Activated naive CD8-positive, alpha-beta T cell treated with anti-CD3 and anti-CD28 coated beads, Interleukin-2, amount 50 U/mL, for 24 hours (primary cell): ENCODE measurements at places on chromosomes 13 and 19.

DNA sequence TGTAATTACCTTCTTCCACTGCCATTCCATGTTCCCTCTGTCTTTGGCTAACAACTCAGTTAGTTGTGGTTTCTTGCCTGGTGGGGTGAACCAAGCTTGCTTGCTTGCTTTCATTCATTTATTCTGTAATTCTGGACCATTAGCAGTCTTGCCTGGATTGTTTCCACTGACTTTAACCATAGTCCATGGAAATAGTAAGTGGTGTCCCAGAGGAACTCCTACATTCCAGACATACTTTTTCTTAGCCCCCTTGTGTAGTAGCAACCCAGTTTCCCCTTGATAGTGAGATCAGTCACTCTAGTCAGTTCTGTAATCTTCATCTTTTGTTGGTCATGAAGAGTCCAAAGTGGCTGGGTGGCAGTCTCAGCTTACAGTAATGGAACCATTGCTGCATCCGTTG lies 23.2 kb downstream of the PDS5B start:
- DNase-seq = no peak

- no peak for DNase-seq
Observed at GRCh38 chr13:20049558-20050473, 91.3 kb downstream of the ZMYM2 start.

GRCh38 chr13:114211446-114212157 lies 23.1 kb upstream of the CDC16 start:
- no peak for DNase-seq

DNA sequence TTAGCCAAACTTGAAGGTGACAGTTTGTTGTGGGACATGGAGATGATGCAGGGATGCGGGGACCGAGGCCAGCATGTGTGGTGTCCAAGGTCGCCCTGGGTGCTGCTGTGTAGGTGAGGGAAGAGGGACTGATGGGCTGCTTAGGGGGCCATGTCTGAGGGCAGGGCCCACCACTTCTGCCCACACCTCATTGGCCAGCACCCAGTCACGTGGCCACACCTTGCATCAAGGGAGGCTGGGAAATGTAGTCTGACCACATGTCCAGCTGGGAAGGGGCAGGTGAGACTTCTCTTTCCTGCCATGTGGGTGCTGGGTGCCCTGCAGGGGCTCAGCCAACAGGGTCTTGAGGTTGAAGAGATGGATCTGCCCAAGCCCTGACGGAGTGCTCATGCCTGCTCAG lies 88.9 kb downstream of the KDM4B start:
- DNase-seq = no peak

DNA sequence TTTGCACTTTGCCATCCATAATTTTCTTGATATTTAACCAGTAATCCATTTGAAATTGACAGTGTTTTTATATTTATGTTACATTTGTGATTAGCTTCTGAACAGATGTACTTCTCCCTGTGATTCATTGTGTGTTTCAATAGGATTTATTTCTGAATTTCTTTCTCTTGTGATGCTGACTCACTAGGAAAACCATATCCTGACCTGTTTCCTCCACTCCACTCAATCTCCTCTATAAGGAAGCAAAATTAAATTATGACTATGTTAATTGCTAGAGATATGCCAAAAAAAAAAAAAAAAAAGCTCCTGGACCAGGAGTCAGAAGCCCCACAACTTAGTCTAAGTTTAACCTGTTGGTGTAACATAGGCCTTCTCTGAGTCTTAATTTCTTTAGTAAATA lies 614.6 kb upstream of the SPRY2 start:
- no peak for DNase-seq

GRCh38 chr13:44894001-44894770 lies 95.1 kb downstream of the NUFIP1 start:
- DNase-seq = no peak

GRCh38 chr13:53135301-53135700 lies 106.7 kb downstream of the OLFM4 start:
- no peak for DNase-seq

DNA sequence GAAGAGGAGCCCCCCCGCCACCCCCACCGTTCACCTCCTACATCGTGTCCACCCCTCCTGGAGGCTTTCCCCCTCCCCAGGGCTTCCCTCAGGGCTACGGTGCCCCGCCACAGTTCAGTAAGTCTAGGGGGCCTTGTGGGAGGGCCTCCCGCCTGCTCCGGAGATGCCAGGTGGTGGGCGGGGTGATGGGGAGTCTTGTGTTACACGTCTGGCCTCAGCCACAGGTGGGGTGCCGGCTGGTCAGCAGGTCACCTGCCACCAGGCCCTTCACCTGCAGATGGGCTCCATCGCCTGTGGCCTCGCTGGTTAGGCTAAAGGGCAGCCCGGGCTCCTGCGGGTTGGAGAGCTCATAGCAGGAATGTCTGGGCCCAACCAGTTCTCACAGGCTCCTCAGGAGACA lies 8.0 kb upstream of the RPS15 start:
- DNase-seq = no peak

GRCh38 chr19:46710687-46711086 lies 6.2 kb downstream of the PRKD2 start:
- no peak for DNase-seq

- no peak for DNase-seq
Observed at GRCh38 chr13:24032674-24033073, 127.8 kb upstream of the SPATA13 start.

DNA sequence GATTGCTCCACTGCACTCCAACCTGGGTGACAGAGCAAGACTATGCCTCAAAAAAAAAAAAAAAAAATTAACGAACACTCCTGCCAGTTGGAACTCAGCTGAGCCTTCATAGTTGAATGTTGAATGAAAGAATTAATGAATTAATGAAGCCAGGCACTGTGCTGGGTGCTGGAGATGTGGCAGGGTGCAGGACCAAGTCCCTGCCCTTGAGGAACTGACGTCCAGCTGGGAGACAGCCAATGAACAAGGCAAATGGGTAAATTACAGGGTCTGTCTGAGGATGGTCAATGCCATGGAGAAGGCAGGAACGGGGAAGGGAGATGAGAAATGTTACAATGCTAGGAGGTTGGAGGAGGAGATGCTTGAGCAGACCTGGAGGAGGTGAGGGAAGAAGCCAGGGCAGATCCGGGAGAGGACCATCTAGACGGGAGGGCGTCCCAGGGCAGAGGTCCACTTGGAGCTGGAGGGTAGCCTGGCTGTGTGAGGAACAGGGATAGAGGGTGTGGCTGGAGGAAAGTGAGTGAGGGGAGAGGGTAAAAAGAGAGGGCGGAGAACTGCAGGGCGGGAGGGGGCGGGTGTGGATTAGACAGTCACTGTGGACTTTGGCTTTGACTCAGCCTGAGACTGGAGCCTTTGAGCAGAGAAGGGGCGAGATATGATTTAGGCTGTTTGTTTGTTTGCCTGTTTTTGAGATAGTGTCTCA lies 16.8 kb upstream of the IGSF23 start:
- no peak for DNase-seq
